ENCODE measurements at places on chromosomes 7 and 10. TPM values are rescaled to one million over a fixed set of nuclear protein-coding genes. Genes with fewer than 3 reads are reported as not detected.

The GATA3 gene
- polyA plus RNA-seq: 27.2 TPM

DNA sequence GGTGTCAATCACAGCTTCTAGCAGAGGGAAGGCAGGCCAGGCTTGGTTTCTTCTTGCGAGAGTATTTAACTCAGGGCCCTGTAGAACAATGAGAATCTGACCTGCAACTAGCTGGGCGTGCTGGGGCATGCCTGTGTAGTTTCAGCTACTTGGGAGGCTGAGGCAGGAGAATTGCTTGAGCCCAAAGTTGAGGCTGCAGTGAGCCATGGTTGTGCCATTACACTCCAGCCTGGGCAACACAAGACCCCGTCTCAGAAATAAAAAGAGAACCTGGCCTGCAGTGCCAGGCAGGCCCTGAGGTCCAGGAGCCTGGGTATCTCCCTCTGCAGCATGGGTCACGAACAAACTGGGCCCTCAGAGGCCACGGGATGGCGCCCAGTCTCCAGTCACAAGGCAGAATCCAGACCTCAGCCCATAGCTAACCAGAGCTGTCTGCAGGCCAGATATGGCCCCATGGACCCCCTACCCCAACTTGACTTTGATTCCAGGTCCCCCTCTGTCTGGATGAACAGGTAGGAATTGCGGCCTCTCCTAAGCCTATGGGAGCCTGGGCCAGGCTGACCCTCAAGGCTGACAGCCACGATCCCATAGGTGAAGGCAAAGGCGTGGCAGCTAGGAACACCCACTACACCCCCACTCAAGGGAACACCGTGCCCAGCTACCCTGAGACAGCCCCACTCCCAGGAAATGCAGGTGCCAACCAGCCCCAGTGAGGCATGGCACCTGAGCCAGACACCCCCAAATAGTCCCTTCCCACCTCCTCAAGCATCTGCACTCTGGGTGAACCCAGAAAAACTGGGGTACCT is 102.7 kb upstream of the TNRC18 start:
- H3K27ac ChIP-seq: peak overlapping the region; percentile 96
- H3K36me3 ChIP-seq: peaks cover 41% of the 10 kb centered on the region
- DNase-seq: no peak

The SORBS1 gene
- 1.8 TPM for polyA plus RNA-seq

The ADCY1 gene
- not detected for polyA plus RNA-seq

GRCh38 chr10:90136731-90137316 is 435.4 kb downstream of the KIF20B start:
- peaks cover 11% of the 10 kb centered on the region for H3K36me3 ChIP-seq
- H3K27ac ChIP-seq: no peak overlapping the region
- no peak overlapping the region for H3K4me3 ChIP-seq

DNA sequence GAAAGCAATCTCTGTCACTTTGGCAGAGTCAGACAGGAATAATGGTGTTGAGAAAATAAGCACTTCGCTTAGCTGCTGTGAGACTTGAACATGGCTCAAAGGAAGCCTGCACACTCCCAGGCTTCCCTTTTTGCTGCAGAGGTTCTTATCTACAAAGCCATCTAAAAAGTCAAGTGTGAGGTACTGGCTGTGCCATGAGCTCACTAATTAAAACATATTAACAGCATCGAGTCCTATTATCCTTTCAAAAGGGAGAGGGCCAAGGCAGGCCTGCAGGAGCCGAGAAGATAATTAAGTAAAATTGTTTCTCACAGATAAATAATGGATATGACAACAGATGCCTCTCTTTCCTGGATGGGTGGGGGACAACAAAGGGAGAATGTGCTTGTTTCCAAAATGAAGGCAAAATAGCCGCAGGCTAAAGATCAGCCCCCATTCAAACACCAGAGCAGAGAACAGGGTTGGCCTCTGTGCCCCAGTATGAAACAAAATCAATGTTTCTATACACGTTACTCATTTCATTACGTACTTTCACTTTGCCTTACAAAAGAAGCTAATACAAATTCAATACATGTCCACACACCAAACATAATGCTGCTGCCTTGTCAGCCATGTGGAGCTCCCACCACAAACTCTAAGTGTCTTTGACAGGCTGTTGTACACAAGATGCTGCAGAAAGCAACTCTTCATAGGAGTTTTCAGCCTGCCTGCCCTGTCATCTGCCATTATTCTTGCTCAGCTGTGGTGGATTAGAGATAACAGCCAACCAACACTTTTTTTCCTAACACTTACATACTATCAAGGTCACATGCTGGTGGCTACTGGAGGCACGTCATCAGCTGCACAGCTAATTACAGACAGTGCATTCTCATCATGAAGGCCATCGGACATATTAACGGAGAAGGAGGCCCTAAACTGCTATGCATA is 55.3 kb downstream of the ELAPOR2 start:
- H3K27ac ChIP-seq: no peak overlapping the region
- no peaks in the 10 kb centered on the region for H3K27me3 ChIP-seq
- no peaks in the 10 kb centered on the region for H3K36me3 ChIP-seq
- H3K4me1 ChIP-seq: peaks cover 3% of the 10 kb centered on the region
- no peak for DNase-seq
